PC-9 (cell line): ENCODE measurements at places on chromosomes 2 and 18. TPM values are rescaled to one million over a fixed set of nuclear protein-coding genes. Genes with fewer than 3 reads are reported as not detected.

DNA sequence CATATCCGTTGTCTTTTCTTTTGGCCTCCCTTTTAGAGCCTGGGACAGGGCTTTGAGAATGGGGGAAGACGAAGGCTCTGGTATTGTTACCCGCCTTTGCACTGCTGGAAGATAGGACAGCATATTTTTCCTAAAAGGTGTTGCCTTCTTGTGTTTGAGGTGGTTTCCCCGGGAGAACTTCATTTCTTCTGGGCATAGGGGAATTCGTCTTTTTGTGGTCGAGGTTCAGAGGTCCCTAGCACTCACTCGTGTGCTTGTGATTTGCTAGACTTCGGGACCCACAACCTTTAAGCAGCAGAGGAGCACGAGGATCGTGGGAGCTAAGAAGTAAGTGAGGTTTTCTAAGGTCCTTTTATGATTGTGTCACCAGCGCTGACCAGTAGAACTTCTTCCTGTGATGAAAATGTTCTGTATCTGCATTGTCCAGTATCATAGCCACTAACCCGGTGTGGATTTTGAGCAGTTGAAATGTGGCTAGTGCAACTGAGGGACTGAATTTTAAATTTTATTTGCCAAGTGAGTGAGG, 611 bp downstream of the ZNF512 start:
- 0 out of 2 replicates have a peak, but pooled peaks cover 9% of the 10 kb centered on the region for H3K36me3 ChIP-seq
- DNase-seq, result no peak
- H3K27me3 ChIP-seq, result no peaks in the 10 kb centered on the region
- peak overlapping the region; percentile 93 for H3K4me3 ChIP-seq
- H3K4me1 ChIP-seq, result peaks cover 20% of the 10 kb centered on the region

Gene GALNT5
- 1.3 and 1.9 TPM in 2 replicates for total RNA-seq

DNA sequence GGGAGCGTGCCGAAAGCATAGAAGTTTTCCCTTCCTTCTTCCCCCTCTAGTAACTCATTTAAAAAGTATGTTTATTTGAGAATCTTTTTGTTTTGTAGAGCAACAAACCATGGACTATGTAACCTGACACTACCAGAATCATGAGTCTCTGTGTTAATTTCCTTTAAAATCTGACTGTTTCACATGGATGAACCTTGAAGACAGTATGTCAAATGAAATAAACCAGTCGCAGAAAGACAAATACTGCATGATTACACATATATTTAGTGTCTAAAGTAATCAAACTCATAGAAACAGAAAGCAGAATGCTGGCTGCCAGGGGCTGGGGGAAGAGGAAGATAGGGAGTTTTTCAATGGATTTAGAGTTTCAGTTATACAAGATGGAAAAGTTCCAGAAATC, 32.3 kb downstream of the PTPN2 start:
- DNase-seq, result no peak
- no peaks in the 10 kb centered on the region for H3K27me3 ChIP-seq
- peaks cover 54% of the 10 kb centered on the region for H3K4me1 ChIP-seq
- H3K27ac ChIP-seq, result peak overlapping the region; percentile 28; the same call in 1 of the 2 replicates

- H3K36me3 ChIP-seq, result no peaks in the 10 kb centered on the region
- H3K4me1 ChIP-seq, result no peaks in the 10 kb centered on the region
- no peak overlapping the region for H3K4me3 ChIP-seq
Measured at GRCh38 chr18:61883547-61883946, 9.3 kb downstream of the RNF152 start.

- H3K27me3 ChIP-seq, result peaks cover 31% of the 10 kb centered on the region
- no peaks in the 10 kb centered on the region for H3K36me3 ChIP-seq
- no peak overlapping the region for H3K4me3 ChIP-seq
- peak; percentile 51 for DNase-seq
- peaks cover 13% of the 10 kb centered on the region; the same call in 1 of the 2 replicates for H3K4me1 ChIP-seq
Measured at GRCh38 chr2:240983361-240983995, 14.9 kb upstream of the SNED1 start.
